ENCODE measurements at places on chromosomes 3 and 15.
A peak's percentile ranks its signal among the peaks of the same experiment; 100 is the strongest.

DNA sequence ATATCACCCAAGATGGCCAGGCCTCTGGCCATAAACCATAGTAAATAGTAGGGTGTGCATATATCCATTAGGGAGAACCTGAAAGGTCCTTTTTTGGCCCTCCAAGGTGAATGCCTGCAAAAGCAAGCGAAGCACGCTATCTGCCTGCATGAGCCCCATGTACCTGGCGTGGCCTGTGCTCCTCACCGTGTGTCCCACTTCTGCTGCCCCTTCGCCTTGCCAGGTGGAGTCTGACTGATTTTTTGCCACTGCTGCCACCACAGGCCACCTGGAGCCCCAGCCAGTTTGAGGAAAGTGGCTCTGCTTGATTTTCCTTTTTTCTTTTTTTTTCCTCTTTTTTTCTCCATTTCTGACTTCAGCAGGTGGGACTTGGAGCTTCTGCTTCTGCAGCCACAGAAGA, 139.7 kb downstream of the SNRPN start:
- no peak for DNase-seq

DNA sequence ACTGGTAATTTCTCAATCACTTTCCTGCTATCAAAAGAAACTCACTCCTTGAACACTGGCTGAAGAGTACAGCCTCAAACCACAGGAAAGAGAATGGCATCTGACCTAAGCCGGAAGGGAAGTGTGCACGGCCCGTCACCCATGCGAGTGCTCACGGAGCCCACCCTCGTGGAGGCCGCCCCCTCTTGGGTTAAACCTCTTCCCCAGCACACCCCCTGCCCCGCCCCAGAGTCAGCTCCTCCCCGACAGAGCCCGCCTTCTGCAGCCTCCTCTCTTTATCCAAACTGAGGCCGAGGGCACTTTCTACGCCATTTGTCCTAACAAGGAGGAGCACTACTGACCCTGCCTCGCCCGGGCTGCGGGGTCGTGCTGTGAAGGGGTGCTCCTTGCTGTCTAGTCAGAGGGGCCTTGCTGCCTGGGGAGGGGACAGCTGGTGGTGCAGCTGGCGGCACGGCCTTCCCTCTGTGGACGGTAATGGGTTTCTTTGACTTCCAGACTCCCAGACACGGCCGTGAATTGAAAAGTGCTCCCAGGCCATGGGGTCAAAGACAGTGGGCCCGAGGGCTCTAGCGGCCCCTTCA, 137.7 kb downstream of the NSMCE3 start:
- DNase-seq: no peak

- peak; percentile 63 for DNase-seq
Observed at GRCh38 chr15:58227706-58228543, 89.7 kb downstream of the AQP9 start.

- no peak for DNase-seq
Observed at GRCh38 chr3:184658223-184658928, 53.5 kb downstream of the MAGEF1 start.

DNA sequence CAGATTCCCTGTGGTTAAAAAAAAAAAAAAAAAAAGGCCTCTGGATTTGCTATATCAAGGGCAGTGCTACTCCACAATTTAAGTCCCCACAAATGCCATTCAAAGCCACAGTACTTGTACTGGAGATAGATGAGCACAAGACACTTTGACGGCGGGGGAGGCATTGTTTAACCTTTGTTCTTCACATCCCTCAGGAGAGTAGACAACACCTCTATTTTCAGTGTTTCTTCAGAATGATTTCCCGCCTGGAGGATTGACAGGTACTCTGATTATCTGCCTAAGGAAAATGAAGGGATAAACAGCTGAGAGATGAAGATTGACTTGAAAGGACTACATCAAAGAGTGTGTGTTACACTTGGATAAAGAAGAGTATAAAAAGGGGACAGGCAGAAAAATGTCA, 58.7 kb downstream of the OTOL1 start:
- no peak for DNase-seq

DNA sequence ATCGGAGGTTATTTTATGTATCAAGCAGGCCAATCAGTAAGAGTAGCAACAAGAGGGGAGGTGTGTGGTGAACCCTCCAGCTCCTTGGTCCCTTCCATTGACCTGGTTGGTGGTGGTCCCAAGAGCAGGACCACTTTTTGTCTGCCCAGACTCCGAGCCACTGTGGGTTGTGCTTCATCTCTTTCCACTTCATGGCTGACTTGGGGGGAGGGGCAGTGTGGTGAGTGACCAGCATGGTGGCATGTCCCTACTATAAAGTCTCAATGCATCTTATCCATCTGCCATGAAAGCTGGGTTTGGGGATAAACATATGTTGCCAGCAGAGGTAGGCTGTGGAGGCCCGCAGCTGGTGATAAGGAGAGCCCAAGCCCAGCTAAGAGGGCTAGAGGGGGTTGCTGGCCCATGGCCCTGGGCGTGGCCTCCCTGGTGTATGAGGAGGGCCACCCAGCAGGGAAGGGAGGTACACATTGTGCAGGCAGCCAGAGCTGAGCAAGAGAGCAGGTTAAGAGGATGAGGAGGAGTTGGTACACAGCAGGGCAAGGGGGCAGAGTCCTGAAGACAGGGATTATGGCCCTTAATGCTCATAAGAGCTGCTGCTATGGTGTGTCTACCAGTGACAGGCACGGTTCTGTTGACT, 7.0 kb downstream of the AEN start:
- no peak for DNase-seq

GRCh38 chr15:39016706-39017105, 452.1 kb upstream of the RASGRP1 start:
- no peak for DNase-seq

DNA sequence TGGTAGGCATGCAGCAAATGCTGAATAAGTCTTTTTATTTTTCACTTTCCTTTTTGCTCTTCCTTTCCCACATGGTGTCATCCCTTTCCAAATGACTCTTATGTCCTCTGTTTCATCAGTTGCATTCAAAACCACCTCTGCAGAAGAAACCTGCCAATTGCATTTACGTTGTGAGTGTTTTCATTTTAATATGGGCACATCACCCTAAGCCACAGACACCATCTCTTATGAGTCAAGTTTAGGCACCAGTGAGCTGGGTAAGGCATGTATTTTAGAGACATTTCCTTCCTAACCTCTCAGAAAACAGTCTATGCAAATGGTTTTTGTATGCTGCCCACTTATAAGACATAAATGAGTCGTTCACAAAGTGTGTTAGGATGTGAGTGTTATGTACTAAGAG, 223.3 kb upstream of the ADAMTS9 start:
- no peak for DNase-seq

DNA sequence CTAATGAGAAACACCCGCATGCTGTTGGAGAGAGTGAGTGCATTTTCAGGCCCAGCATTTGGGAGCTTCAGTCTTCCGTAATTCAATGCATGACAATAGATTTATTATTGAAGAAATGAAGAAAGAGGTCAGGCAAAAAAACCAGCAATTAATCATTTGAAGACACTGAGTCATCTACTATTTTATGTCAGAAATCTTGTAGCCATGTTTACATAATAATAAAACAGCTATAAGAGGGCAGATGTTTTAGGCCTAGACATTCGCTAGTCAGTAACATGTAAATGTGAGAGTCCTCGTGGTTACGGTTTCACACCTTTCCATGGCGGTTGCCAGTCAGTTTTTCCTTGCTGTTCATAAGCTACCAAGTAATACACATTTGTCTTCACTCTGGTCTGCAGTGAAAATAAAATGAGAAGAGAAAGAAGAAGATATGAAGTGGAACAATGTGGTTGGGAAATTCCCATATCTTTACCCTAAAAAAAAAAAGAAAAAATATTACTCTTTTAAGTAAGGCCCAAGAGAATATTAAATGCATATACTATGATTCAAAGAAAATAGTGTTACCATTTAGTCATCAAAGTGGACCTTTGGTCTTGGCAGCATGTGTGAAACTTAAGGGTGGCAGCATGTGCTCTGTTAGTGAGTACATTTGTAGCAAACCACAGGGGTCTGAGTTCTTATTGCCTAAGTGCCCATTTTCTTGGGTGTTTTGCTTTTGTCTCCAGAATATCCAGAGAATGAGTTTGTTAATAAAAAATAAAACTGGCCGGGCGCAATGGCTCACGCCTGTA, 140.5 kb upstream of the TBL1XR1 start:
- DNase-seq: no peak

GRCh38 chr15:76974456-76975036, 20.4 kb upstream of the PSTPIP1 start:
- no peak for DNase-seq

- DNase-seq: no peak
Observed at GRCh38 chr3:100972867-100973266, 20.4 kb downstream of the ABI3BP start.

DNA sequence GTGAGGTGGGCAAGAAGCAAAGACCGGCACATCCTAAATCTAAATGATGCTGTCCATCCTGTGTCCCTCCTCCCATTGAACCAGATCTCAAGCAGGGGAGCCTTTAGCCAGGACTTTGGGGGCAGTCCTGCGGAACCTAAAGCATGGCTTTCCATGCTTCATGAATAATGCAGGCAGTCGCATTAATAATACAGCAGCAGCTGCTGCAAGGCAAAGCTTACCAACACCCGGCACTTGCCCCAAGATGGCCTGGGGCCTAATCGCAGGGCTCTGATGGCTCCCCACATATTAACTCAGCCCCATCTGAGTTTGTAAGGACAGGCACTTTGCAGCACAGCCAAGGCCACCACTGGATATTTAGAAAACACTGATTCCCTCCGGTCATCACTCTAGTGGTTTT, 114.4 kb downstream of the NTRK3 start:
- no peak for DNase-seq

- no peak for DNase-seq
Observed at GRCh38 chr3:30826531-30826942, 67.9 kb downstream of the GADL1 start.

GRCh38 chr3:32913790-32914446, 37.5 kb upstream of the CCR4 start:
- no peak for DNase-seq

GRCh38 chr15:91882858-91883586, 29.5 kb downstream of the SLCO3A1 start:
- DNase-seq: no peak

DNA sequence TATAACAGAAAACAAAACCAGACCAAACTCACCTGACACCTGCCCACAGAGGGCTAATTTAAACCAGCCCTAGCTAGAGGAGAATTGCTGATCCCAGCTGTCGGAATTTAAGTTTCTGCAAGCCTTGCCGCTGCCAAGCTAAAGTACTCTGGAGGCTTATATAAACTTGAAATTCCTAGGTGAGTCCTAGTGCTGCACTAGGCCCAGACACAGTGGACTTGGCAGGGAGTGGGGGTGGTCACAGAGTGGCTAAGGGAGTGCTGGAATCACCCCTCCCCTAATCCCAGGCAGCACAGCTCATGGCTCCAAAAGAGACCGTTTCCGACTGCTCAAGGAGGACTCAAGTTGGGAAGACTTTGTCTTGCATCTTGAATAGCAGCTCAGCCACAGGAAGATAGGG, 17.6 kb downstream of the TMCO5A start:
- no peak for DNase-seq

DNA sequence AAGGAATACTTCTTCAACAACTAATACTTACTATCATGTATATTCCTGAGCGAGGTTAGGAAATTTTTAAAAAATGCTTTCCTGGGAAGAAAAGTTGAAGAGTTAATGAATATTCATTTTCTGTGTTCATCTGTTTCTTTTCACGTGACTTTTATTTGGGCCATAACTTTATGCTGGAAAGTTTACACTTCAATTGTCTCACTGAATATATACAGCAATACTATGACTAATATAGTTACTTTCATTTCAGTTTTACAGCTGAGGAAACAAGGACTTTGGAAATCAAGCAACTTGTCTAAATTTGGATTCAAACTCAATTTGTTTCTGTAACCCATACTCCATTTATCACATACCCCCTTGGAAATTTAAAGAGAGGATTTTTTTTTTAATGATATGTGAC, 894.2 kb downstream of the ROBO1 start:
- DNase-seq: no peak

DNA sequence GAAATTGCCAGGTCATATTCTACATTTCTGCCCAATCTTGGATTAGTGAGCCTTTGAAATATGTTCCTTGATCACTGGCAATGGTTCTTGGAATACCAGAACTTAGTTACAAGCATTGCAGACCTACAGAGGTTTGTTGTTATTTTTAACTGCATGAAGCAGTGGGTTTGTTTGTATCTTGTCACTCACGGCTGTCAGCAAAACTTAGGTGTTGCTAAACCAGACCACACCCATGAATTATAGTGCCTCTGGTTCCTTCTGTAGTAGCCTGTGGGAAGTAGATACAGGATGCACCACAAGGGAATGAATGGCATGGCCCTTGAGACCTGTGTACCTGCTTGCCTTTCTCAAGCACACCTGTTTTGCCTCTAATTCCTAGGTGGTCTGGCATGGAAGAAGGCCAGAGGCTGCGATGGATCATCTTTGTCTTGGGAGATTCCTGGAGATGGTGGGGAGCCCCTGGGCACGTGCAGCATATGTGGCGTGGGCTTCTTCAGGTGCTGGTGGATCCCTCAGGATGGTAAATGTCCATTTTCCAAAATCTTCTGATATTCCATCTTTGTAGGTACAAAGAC, 138.8 kb downstream of the SNRPN start:
- DNase-seq: no peak

- DNase-seq: no peak
Observed at GRCh38 chr15:65551183-65551582, 20.9 kb downstream of the HACD3 start.

DNA sequence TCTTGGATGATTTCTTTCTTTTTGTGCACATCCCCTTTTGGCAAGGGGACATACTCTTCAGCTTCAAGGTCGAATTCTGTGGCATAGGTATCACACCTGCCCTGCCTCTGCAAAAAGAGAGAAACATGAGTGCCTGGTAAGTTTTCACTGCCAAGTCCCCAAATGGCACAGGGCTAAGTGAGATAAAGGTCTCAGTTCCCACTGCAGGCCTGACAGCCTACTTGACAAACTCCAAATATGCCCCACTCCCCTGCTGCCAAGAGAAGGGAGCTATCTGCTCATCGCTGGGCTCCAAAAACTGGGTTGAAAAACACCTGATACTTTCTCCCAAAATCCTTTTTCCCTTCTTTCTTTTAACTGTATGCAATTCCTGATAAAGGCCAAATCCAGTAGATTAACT, 23.0 kb downstream of the RUVBL1 start:
- DNase-seq: no peak

DNA sequence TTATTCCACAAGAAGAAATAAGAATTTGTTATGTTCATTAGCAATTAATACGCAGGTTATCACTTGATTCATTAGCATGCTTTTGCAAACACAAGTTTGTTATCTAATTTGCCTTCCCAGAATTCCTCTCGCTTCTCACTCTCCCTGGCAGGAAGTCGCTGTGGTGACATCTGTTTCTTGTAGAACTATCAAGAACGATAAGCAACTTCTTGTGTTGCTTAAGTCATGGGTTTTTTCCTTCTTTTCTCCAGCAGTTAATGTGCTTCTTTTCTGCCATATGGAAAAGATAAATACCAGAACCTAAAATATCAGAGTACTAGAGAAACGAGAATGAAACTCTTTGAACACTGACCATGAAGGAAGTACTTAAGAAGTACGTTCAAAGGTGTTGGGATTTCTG, 99.8 kb upstream of the CHMP2B start:
- DNase-seq: no peak

DNA sequence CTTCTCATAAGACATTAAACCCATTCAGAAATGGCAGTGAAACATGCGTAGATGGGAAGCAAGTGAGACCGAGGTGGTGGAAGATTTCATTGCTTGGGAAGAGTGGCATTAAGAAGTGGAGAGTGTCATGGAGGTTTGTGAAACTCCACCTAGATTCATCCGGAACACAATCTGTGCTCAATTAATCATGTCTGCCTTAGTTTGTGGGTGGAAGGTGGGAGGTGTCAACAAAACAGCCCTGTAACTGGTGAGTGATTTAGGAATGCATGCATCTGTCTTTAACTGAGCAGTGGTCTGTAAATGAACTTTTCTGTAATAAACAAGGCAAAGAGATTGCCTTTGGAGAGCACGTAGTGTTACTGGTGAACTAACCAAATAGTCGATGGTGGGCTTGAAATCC, 113.7 kb downstream of the WNT5A start:
- no peak for DNase-seq
